GM12892 (cell line): ENCODE measurements at places on chromosomes 16 and 17.

GRCh38 chr17:73532421-73532901 is 111.8 kb downstream of the SDK2 start:
- DNase-seq: no peak

DNA sequence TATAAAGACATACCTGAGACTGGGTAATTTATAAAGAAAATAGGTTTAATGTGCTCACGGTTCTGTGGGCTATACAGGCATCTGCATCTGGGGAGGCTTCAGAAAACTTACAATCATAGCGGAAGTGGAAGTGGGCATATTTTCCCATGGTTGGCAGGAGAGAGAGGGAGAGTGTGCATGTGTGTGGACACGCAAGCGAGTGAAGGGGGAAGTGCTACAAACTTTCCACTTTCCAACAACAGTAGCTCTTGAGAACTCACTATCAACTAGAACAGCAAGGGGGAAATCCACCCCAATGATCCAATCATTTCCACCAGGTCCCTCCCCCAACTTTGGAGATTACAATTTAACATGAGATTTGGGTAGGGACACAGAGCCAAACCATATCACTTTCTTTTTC is 11.1 kb downstream of the TAOK1 start:
- DNase-seq: no peak

DNA sequence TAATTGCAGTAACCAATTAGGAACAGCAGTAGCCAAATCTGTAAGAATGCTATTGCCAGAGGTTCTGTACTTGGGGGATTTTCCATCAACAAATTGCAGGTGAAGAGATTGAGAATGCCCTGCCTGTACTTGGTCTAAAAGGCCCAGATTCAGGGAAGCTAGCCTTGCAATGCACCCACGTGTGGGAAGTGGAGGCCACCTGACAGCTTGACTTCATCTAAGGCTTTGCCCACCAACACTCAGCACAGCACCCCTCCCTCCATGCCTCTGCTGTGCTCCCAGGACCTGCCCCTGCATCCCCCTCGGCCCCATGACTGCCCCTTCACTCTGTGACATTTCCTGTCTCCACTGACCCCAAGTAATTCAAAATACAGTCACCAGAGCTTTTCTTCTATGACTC is 79.1 kb upstream of the CDH5 start:
- no peak for DNase-seq

DNA sequence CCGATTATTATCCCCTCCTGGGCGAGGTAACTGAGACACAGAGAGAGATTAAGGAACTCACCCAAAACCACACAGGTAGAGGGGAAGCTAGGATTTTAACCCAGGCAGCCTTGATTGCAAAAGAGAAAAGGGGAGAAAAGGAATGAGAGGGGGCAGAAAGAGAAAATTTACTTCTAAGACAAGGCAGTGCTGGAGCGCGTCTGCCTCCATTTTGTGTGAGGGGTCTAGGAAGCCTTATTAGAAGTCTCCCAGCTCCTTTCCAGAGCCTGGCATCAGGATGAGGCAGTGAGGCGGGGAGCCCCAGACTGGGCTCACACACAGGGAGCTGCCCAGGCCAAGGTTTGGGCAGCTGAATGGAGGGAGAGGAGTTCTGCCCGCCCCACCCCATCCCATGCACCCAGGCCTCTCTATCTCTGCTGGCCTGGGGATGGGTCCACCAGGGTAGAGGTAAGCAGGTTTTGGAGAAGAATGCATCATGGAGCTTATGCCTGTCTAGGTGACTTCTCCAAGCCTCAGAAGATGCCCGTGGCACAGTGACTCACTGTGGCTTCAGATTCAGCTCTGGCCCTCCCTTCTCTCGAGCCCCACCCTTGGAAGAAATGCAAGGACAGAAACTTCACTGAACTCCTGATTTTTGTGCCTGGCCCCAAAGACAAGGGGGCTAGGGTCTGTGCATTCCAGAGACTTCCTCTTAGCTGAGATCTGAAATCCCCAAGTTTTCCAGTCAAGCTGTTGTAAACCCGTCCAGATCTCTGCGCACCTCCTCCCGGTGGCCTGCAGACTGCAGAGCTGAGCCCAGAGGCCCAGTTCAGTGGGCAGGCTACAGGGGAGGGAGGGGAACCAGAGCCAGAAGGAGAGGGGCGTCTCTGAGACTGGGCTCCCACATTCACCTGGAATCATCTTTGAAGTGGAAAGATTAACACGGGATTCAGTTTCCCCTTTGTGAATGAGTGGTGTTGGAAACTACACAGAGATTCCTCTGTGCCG is 95.1 kb upstream of the CDH5 start:
- DNase-seq: no peak

- no peak for DNase-seq
These were observed 29.5 kb downstream of the KNOP1 start for GRCh38 chr16:19688396-19689024.
